ENCODE measurements at places on chromosomes 13 and 19.

DNA sequence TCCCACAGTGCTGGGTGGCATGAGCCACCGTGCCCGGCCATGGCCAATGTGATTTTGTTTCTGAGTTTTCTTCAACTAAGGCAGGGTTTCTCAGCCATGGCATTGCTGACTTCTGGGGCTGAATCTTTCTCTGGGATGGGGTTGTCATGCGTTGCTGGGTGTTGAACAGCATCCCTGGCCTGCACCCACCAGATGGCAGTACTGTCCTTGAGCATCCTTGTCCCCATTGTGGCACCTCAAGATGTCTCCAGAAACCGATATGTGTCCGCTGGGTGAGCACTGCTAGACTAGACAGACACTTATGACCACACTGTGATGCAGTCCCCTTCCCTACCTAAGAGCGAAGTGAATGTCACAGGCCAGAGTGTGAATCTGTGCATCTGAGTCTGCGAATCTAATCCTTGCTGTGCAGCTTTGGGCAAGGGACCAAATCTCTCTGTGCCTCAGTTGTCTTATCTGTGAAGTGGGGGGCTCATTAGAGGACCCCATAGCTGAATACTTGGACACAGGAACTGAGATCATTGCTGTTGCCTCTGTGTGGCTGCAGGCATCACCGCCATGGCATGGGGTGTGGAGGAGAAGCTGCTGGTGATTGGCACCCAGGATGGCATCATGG lies 50.3 kb upstream of the SIN3B start:
- no peak for DNase-seq

DNA sequence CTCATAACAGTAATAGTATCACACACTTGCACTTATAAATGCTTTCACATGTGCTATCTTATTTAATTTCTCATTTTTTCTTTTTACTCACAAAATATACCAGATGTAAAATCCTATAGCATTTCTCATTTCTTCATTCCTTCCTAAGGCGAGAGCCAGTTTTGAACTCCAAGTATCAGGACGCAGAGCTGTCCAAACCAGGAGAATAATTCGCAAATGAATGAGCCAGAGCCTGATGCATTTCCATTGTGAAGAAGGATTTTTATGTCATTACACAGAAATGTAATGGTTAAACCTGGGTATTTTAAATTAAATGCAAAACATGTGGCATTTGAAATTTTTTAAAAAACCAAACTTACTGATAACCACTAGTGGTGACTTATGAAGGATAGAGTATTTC lies 244.3 kb downstream of the RGCC start:
- DNase-seq = no peak

GRCh38 chr13:109687559-109688448 lies 98.6 kb downstream of the IRS2 start:
- no peak for DNase-seq

GRCh38 chr13:97535614-97536013 lies 101.6 kb downstream of the RAP2A start:
- DNase-seq = no peak

DNA sequence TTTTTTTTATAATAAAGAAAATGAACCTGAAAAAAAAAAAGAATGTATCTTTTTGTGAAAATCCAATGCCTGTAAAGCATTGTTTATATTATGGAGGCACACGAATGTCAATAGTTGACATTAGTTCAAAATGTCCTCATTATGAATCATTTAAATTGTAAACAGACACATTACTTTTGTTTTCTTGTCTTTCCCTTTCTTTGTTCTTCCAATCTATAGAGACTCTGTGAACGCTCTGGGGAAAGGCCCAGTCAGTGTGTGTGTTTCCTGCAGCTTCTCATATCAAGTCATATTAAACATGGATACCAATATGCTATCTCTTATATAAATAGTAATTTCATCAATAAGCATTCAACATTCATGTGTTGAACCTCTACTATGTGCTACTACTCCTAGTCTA lies 193.1 kb downstream of the KCTD12 start:
- no peak for DNase-seq

DNA sequence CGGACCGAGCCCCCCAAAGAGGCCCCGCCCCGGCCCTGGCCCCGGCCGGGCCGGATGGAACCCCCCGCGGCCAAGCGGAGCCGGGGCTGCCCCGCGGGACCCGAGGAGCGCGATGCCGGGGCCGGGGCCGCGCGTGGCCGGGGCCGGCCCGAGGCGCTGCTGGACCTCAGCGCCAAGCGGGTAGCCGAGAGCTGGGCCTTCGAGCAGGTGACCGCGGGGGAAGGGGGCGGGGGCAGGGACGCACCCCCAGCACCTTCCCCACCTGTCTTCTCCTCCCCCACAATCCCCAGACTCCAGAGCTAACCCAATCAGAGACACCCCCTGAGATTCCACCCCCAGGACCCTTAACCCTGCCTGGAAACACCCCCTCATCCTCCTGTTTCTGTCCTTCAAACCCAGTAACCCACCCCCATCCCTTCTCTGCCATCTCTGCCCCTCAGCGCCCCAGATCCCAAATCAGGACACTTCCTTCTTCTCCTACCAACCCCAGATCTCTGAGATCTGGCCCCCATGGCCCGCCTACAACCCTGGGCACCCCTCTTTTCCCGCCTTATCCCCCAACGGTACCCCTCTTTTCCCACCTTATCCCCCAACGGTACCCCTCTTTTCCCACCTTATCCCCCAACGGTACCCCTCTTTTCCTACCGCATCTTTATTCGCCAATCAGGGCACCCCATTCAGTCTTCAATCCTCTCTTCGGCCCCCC lies 505 bp downstream of the ZSWIM4 start:
- DNase-seq = no peak

- DNase-seq = no peak
These were observed 62.3 kb downstream of the CCDC70 start for GRCh38 chr13:51923983-51924539.

DNA sequence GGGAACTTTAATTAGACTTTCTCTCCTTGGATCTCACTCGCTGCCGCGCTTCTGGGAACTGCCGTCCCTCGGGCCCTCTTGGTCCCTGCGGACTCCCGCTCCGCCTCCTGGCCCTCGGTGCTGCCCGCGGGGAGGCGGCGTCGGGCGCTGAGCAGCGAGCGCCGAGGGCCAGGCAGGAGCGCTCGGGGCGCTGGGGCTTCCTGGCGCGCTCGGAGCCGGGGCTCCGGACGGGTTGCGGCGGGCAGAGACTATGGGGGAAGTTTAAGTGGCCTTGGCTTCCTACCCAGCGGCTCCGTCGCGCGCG lies 704 bp downstream of the CHST8 start:
- no peak for DNase-seq

- no peak for DNase-seq
These were observed 67.6 kb downstream of the UBL3 start for GRCh38 chr13:29782798-29783197.

DNA sequence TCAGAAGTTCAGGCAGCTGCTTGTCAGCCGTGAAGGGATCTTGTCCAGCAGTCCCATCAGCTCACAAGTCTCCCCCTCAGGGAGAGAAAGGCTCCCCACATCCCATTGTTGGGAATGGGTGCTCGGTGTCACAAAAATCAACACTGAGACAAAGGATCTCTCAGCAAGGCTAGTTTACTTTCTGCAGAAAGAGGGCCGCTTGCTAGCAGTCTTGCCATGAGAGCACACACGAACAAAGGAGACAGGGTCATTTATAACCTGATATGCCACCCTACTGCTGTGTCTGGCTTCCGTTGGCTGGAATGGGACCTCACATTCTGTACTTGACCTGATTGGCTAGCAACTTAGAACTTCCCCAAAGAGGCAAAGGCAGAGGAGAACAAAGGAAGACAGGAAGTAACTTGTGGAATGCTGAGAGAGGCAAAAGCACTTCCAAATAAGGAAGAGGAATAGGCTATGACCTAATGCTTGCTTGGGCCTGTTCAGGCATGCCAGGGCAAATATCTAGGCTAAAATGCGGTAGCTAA lies 8.7 kb upstream of the IGFL3 start:
- DNase-seq = no peak

DNA sequence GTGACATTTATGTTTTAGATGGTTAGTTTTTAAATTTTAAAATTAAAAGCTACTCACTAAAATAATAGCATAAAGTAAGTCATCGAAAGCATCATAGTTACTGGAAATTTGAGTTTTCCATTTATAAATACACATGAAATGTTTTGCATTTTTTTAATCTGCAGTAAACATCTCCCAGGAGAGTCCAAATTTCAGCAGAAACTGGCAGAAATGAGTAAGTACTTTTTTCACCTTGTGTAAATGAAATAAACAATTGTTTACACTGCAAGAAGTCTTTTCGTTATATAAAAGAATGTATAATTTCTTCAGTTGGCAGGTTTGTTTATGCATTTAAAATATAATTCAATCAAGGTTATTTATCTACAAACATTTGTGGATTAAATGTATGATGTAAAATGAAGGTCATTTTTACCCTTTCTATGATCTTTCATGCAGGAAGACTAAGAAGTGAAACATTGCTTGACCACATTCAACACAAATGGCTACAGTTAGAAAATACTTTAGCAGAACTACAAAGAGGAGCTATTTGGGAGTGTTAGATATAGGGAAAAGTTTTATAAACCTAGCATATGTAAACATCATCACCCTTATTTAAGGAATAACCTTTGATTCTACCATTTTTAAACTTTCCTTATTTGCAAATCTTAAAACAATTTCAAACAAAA lies 55.6 kb downstream of the RCBTB2 start:
- DNase-seq = no peak

DNA sequence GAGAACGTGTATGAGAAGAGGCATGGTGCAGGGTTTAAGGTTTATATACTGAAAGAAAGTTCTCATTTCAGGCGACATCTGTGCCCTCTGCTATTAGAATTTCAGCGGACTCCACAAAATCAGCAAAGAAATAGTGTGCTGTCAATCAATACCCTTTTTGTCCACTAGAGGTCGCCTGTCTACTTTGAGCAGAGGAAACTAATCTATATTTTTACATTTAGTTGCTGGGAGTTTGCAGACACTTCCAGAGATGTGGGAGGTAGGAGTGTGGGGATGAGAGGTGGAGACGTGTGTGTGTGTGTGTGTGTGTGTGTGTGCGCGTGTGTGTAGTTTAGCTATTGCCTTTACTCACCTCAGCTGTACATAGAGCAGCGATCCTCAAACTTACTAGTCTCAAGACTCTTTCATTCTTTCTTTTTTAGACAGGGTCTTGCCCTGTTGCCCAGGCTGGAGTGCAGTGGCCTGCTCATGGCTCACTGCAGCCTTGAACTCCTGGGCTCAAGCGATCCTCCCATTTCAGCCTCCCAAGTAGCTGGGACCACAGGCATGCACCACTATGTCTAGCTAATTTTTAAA lies 9.7 kb downstream of the INAFM1 start:
- peak; percentile 34 for DNase-seq

- DNase-seq = no peak
These were observed 19.6 kb downstream of the HMGB1 start for GRCh38 chr13:30446126-30446500.

DNA sequence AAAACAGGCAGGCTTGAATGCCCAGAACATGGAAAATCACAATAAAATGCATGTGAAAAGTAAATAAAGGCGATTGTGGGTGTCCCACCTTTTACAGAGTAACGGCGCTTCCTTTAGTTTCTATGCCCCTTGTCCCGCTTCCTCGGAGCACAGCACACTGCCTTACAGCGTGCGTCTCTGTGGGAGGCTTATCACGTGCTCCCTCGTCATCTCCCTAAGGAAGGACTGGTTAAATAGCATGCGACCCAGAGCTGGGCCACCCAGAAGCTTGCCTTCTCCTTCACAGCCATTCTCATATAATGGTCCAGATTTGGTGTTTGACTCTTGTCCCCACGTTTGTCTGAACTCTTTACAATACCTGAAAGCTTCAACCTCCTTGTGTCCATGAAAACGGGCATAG lies 56.6 kb downstream of the LIG4 start:
- DNase-seq = no peak

DNA sequence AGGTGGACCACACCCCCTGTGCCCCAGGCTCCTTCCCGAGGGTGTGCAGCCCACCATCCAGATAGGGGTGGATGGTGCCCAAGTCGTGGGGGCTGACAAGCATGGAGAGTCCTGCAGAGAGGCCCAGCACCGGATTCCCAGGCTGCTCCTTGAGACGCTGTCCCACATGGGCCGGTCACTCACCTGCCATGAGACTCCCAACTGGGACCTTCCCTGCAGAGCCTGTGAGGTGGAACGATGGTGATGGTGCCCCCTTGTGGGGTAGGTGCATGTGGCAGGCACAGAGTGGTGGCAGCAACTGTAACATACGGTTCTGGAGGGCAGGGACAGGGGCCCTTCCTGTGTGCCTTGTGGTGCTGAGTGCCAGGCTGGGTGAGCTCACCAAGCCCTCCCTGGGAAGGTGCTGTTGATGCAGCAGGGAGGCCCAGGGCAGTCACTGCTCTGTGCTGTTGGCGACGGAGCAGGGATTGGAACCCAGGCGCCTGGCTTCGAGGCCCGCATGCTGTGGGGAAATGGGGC lies 33.1 kb downstream of the PPP1R37 start:
- no peak for DNase-seq

GRCh38 chr19:8831832-8832131 lies 322 bp downstream of the ZNF558 start:
- no peak for DNase-seq

DNA sequence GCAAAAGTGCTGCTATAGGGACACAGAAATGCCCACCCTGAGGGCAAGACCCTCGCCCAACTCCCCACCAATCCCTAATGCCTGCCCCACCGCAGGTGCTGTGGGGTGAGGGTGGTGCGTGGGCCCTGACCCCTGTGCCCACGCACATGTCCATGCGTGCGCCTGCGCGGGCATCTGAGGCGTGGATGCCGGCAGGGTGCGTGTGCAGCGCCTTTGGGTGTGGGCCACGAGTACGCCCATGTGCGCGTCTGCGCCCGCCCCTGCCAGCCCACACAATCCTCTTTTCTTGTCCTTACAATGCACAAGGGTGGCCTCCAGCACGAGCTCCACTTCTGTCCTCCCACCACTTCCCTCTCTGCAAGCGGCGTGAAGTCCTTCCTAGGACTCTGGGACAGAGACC lies 14.3 kb downstream of the FUT6 start:
- DNase-seq = no peak

DNA sequence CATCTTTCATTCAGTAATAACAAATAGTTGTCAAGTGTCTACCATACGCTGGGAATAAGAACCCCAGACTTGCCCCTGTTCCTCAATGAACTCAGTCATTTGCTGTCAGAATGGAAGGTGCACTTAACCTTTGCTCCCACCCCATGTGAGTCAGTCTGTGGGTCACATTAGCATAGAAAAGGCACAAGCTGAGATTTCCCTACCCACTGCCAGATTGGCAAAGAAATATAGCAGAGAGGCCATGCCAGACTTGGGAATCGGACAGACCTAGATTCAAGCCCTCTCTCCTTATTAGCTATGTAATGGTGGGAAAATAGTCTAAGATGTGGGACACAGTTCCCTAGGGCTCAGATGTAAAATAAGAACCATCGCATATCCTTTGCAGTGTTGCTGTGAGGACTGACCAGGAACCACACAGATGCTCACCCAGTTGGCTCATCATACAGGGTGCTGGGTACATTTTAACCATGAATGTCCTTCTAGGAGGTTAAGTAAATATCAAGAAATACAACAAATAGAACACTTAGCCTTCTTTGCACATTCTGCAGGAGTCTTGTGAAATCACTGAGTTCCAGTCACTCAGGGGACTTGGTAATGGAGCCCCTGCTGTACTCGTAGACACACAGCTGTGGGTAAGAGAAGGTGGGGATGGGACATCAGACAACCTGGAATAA lies 218.2 kb downstream of the FGF14 start:
- DNase-seq = no peak

Measured in frontal cortex (tissue), 4 donors.